ENCODE measurements at places on chromosomes 7 and 10.

DNA sequence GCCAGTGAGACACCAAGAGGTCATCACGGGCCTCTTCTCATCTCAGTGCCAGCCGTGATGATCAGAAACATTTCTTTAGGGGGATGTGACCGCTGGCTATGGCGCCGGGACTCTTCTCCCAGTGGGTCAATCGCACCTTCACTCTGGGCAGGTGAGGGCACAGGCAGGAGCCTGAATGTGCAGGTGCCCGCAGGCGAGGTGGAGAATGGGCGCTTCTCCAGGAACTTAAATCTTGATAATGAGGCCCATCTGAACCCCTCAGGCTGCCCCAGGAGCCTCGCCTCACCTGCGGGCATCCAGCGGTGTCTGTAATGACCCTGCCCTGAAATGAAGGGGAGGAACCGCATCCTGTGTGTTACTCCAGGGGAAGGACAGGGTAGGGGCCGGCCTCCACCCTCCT, 204.7 kb downstream of the ADARB2 start:
- no peak for DNase-seq

DNA sequence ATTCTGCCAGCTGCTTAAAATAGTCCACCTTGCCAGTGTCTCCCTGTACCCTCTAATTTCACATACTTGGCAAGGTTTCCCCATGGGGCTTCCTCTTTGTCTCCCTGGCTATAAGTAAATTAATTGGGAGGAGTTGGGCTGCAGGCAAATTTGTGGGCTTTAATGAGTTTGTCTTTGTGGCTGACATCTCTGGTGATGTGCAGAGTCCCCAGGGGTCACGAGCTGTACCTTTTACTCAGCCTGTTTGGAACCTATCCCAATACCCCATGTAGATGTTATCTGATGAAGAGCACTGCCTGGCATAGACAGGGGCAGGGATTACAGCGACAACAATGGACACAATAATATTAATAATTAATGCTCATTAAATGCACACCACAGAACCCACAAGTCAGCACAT, 132.5 kb downstream of the SLIT1 start:
- no peak for DNase-seq

- DNase-seq = peak; percentile 27
These were observed 2.8 kb downstream of the HOXA10 start for GRCh38 chr7:27171325-27171636.

- DNase-seq = no peak
These were observed 100.7 kb downstream of the NKX6-2 start for GRCh38 chr10:132685101-132685891.

DNA sequence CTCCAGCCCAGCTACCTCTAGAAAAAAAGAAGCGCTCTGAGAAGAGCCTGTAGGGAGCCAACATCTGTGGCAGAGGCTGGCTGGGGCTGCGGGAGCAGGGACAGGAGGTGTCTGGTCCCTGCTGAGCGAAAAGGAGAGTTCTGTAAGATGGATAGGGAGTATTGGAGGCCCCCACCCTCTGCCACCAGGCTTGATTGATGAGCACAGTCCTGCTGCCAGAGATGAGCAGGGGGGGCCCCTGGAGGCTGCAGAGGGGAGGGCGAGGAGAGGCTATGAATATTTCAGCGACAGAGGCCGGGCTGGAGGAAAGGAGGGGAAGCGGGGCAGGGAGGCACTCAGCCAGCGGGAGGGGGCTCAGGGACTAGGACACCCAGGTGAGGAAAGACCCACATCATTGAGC, 44.5 kb upstream of the HSPB1 start:
- no peak for DNase-seq

DNA sequence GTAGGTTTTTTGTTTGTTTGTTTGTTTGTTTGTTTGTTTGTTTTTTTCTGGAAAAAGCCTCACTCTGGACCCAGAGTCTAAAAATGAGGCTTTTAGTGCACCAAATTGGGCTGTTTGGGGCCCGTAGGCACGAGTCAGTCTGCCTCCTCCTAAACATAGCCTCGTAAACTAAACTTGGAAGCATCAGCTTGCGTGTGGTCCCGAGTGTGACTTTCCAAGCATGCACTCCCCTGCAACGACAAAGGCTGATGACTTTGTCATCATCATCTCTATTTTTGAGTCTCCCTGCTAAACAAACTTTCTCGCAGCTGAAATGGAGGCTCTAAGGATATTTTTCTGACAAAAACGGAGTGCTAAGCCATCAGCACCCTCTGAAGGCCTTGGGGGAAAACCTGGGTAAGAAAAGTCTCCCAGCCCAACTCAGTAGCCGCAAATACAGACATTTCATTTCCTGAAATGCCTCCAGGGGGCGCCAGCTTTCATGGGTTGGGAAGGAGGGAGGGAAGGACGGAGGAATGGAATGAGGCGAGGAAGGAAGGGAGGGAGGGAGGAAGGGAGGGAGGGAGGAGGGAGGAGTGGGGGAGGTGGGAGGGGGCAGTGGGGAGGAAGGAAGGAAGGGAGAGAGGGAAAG, 245.9 kb downstream of the KCNMA1 start:
- DNase-seq = peak; percentile 82

GRCh38 chr7:18555120-18555519, 59.6 kb downstream of the HDAC9 start:
- DNase-seq = peak; percentile 13

DNA sequence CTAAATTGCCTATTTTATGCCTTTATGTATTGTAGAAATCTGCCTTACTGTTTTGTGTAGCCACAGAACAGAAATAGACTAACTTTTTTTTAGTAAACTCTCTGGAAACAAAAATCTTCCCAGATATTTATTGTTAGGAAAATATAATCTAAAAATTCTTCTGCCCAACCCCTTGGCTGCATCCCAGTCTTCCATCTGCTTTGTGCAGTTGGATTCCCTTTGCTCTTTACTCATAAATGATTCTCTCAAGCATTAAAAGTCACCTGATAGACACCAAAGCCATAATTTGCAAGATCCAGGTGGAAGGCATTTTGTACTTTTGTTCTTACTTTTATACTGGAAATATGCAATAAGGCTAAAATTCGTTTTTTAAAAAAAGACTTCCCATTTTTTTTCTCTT, 6.1 kb upstream of the CAV2 start:
- no peak for DNase-seq

GRCh38 chr10:113132591-113133121, 182.6 kb downstream of the TCF7L2 start:
- DNase-seq = peak; percentile 76

GRCh38 chr10:89889606-89890005, 188.2 kb downstream of the KIF20B start:
- DNase-seq = no peak

DNA sequence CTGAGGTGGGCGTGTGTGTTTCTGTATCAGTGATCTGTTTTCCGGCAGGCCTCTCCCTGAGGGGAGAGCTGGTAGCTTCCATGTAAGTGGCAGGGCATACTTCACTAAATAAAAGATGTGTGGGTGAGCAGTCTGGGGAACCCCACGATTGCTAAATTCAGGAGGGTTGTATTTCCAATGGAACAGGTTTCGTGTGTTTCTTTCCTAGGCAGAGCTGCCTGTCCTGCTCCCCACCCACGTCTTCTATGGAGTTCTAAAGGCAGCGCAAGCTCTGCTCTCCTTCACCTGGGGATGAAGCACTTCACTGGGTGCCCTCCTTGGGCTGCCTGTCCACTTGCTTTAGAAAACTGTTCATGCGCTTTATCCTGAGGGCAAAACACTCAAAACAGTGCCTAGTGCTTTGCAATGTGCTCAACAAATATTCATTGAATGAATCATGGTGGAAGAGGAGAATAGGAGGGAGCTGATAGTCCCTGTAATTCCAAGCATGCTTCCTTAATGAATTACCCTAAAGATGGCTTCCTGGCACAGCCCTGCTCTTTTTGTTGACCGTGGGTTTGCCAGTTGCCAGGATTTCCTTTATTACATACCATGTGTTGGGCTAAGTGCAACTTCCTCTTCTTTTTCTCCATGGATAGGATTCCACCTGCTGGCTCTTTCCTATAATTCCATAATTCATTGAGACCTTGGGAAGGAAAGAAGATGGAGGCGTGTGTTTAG, 50.6 kb upstream of the SRPK2 start:
- DNase-seq = peak; percentile 90

- no peak for DNase-seq
These were observed 42.7 kb upstream of the SMARCD3 start for GRCh38 chr7:151291206-151291605.

DNA sequence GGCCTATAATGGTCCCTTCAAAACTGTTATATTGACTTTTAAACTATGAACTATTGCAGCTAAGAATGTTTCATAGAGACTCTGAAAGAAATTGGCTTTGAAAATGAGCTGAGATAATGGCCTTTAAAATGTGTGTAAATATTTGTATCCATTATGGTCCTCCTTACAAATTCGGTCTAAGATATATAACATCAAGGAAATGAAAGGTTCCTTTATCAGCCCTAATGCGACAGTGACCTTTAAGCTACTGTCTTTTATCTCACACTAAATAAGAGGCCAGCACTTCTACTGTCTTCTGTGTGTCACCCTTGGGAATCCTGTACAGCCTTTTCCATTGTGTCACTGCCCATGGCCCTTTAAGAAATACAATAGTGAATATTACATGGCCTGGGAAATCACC, 19.5 kb downstream of the COL28A1 start:
- no peak for DNase-seq

- DNase-seq = no peak
These were observed 3.4 kb downstream of the ZNF239 start for GRCh38 chr10:43570971-43571370.

DNA sequence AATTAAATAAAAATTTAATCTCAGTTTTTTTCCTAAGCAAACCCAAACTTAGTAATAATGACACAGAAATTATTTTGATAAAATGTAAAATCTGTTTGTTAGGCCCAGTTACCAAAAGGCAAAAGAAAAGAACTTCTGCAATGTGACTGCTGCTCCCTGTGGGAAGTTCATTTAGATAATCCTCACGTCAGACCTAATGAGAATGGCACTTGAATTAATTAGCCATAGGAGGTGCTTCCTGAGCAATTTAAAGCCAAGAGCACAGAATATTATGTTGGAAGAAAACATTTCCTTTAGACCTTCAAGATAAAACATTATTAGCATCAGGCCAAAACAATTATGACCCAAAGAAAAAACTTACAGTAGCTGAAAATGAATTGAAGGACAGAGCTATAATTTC, 19.4 kb downstream of the SPAM1 start:
- no peak for DNase-seq

DNA sequence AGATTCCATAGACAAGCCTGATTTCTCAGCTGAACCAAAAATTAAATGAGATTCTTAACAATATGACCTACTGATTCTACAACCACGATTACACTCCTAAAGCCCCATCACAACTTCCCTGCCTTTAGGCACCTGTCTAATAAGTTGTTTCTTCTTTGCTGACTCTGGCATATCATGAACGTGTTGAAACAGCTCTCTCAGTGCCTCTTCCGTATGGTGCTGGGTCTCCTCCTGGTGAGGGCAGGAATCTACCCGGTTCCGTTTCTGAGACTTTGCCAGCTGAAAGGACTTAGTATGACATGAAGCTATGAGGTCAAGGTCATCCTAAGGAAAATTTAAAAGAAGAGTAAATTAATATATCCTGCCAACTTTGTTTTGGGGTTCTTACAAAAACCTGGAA, 48.6 kb downstream of the ARHGAP19 start:
- DNase-seq = no peak

GRCh38 chr10:132990684-132991545, 48.5 kb upstream of the CFAP46 start:
- no peak for DNase-seq

GRCh38 chr7:103119791-103120291, 29.1 kb downstream of the NAPEPLD start:
- DNase-seq = no peak

DNA sequence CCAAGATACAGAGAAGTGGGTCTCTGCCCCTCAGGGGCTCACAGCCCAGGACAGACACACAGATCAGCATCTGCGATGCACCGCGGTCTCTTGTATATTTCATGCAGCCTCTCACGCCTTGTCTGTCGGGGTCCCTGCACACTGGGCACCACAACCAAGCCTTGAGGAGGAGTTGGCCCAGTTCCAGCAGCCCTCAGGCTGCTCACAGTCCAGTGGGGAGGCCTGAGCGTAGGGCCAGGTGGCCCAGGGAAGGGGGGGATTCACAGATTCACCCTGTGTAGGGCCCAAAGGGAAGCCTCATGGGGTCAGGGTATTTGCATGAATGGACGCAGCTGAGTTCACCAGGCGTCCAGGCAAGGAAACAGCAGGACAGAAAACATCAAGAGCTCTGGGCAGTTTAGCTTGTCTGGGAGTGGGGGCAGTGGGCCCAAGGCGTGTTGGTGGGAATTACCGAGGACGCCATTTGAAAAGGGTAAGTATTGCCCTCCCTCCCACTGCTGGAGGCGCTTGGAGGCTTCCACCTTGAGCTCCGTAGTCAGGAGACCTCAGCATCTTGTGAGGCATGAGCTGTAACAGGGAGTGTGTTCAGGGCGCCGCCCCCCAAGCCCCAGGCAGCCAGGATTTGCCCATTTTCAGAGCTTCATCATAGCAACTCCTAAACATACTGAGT, 129.1 kb upstream of the CHST15 start:
- no peak for DNase-seq

DNA sequence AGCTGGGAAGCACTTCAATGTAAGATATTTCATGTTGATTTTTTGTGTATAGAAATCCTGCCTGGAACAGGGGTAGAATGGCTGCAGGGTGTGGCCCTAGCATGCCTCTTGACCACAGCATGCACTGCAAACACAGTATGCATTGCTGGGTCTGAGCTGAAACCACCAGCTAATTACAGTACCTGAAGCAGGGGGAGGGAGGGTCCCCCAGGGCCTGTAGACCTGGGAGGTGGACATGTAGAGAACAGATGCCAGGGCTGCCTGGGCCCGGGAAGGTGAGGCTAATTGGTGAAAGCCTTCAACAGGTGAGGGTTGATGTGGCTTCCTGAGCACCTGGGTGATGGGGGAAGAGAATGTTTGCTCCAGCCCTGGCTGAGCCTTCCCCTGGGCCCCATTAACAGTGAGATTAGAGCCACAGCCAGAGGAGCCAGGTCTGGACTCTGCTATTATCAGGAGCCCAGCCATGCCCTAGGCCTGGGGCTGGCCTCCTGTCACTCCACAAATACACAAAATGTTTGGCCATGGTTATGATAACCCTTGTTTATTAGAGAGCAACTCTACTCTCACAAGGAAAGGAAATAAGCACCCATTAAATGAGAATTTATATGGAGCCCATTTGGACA, 83.3 kb downstream of the PLXNA4 start:
- DNase-seq = no peak

DNA sequence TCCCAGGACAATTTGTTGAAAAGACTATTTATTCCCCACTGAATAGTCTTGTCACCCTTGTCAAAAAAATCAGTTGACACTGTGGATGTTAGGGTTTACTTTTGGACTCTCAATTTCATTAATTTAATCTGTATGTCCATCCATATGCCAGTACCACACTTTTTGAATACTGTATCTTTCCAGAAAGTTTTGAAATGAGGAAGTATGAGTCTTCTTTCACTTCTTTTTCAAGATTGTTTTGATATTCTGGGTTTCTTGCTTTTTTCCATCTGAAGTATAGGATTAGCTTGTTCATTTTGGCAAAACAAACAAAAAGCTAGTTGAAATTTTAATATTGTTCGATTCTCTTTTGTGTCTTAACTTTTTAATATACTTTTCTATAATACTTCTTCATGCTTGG, 21.7 kb downstream of the KLHDC10 start:
- no peak for DNase-seq

Measured in AG20443 (cell line).